Stimulated activated CD8-positive, alpha-beta memory T cell treated with anti-CD3 and anti-CD28 coated beads, Interleukin-4, amount 100 ng/mL, for 4 hours (primary cell): ENCODE measurements at places on chromosomes 5 and 9.
A peak's percentile ranks its signal among the peaks of the same experiment; 100 is the strongest.

DNA sequence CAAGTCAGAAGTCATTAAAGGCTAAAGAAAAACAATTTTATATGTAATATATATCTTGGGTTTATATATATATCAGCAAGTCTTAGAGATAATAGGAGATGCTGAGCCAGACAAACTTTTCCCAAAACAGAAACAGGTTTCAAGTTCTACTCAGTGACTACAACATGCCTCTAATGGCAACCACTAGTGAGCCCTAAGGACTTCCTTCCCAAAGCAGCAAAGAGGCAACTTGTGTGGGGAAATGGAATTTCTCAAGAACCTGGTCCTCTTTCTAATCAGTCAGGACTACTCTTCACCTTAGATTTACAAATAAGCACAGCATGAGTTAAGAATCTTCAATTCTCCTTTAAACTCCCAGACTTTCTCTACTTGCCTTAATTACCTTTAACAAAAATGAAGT, 17.6 kb downstream of the RNF38 start:
- no peak for DNase-seq

GRCh38 chr9:16060436-16061129, 507.7 kb downstream of the CCDC171 start:
- DNase-seq: no peak

DNA sequence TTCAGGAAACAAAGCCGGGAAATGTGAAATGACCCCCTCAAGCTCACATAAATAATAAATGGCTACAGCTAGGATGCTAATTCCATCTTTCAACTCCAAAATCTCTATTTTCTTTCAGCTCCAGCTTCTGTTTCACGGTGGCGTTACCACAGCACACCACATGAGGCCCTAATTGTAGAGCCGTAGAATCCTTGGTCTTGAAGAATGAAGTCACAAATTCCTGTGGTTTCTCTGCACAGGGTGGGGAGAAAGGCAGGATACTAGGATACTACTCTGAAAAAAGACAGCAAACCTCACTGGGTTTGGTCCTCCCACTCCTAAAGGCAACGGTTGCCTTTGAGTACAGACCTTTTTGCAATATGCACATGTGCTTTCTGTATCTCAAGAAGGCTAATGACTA, 13.9 kb upstream of the RARS1 start:
- DNase-seq: no peak

DNA sequence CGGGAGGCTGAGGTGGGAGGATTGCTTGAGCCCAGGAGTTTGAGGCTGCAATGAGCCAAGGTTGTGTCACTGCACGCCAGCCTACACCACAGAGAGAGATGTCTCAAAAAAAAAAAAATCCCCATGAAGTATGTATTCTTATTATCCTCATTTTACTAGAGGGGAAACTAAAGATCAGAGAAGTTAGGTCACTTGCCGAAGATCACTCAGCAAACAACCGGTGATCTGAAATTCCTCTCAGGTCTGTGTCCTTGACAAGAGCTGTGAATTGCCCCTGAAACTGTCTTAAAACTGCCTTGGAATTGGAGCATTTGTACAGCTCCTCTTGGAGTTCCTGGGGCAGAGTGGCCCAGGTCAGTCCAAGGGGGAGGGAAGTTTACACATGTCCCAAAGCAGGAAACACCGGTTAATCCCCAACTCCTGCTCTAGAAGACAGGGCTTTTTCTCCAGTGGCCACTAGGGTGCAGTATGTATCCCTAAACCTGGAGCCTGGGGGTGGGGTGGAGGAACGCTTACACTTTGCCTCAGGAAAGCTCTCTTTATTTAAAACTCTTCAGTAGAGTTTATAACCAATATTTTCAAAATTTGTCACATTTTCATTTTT, 27.6 kb downstream of the AQP7 start:
- peak; percentile 42 for DNase-seq

DNA sequence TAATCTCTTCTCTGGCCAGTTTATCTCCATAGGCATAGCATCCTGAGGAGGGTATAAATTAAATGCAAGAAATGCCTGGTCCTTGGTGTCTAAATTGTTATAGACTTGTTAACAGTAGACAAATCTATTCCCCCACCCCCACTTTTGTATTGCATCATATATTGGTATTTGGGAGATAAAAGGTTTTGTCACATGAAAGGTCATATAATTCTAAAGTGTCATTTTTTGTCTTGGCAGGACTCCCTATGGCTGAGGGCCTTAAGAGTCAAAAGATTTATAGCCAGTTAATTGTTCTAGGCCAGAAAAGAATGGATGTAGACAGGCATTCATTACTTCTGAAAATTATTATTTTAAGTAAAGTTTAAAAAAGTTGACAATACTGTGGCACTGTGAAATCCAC, 90.3 kb upstream of the MOCS2 start:
- no peak for DNase-seq
